ENCODE measurements at places on chromosomes 12 and 14.

GRCh38 chr14:92382677-92383076, 59.7 kb downstream of the SLC24A4 start:
- DNase-seq = no peak

- no peak for DNase-seq
Measured at GRCh38 chr14:104577426-104577825, 2.1 kb upstream of the C14orf180 start.

DNA sequence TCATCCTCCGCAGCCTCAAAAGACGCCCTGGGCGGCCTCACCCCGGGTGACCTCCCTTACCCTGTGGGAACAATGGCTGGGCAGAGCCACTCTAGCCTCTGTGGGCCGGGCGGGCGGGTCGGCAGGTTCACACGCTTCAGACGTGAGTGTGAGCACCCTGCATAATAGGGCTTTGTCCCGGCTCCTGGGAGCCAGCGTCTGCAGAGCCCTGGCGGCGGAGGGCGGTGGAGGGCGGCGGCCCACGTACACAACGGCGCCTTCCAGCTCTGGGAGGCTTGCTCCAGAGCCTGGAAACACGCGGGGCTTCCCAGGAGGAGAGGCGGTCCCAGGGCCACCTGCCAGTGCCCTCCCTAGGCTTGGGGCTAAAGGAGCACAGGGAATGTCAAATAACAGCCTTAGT, 205.6 kb downstream of the BCL11B start:
- no peak for DNase-seq

GRCh38 chr14:55160989-55161388, 30.4 kb downstream of the DLGAP5 start:
- DNase-seq = no peak

- no peak for DNase-seq
Measured at GRCh38 chr12:4107436-4107878, 166.1 kb upstream of the CCND2 start.

- DNase-seq = no peak
Measured at GRCh38 chr12:100221523-100221922, 20.9 kb downstream of the ACTR6 start.

DNA sequence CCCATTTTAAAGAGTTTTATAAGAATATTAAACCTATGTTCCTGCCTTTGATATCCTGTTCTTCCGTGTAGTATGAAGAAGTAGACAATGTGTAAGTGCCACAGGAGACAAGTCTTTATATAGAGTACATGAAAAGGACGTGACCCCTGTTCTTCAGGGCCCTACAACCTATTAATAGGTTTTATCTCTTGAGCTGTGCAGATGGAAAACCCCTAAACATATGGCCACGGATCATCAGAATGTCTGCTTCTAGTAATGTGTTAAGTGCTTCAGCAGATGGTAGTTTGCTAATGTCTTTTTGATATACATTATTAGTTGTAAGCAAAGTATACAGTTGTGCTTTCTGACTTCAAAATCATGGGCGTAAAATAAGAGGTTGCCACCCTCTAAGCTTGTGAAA, 228.5 kb downstream of the PTPRO start:
- DNase-seq = no peak

DNA sequence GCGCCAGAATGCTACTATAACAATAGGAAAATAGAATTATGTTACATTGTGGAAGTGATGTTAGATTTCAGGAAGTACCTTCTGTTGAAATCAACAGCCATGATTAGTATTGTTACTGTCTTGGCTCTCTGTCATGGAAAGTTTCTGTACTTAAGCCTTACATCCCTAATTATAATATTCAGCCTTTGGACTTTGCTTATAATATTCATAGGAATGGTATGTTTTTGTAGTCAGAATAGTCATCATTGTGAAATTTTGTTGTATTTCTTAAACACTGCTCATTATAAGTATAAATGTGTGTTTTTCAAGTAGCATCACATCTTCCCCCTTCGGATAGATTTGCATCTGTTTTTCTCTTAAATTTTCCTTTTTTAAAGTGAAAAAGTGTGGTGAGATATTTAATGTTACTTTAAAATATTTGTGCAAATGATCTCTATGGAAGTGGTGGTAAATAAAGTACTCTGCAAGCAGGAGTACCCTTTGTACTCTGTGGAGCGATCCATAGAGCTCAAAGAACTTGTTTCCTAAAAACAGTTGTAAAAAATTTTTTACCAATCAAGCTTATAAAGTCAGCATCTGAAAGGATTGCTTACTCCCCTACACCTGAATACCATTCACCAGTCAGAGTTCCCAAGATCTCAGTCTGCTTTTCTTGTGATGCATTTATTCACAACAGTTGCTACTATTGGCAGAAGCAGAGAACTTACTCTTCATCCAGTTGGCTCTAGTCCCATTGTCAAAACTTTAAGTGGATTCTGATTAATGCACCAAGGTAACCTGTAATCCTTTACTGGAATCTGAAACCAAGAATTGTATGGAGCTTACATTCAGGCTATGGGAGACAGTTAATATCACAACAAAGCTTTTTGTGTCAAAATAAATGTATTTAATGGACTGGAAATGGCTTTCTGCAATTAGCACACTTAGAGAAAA, 87.8 kb downstream of the RIC8B start:
- DNase-seq = no peak

DNA sequence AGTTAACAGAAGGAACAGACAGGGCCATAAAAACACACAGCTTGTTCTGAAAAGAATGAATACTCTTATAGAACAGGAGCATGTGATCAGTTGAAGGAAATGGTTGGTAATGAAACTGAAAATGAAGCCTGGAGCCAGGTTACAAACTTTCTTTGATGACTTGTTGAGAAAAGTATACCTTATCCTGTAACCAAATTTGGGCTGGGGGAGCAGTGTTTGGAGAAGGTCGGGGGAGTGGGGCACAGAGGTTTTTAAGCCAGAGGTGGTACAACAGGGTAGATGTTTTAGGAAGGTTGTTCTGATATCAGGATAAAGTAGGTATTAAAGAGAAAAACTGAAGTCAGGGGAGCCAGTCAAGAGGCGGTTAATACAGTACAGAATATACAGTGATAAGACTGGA, 8.2 kb downstream of the GOLT1B start:
- DNase-seq = no peak

Measured in hypothalamus (tissue), 51 donors.